ENCODE measurements at places on chromosomes 3 and 15.

- DNase-seq = peak; percentile 77
Measured at GRCh38 chr3:51434746-51435327, 43.8 kb downstream of the RBM15B start.

DNA sequence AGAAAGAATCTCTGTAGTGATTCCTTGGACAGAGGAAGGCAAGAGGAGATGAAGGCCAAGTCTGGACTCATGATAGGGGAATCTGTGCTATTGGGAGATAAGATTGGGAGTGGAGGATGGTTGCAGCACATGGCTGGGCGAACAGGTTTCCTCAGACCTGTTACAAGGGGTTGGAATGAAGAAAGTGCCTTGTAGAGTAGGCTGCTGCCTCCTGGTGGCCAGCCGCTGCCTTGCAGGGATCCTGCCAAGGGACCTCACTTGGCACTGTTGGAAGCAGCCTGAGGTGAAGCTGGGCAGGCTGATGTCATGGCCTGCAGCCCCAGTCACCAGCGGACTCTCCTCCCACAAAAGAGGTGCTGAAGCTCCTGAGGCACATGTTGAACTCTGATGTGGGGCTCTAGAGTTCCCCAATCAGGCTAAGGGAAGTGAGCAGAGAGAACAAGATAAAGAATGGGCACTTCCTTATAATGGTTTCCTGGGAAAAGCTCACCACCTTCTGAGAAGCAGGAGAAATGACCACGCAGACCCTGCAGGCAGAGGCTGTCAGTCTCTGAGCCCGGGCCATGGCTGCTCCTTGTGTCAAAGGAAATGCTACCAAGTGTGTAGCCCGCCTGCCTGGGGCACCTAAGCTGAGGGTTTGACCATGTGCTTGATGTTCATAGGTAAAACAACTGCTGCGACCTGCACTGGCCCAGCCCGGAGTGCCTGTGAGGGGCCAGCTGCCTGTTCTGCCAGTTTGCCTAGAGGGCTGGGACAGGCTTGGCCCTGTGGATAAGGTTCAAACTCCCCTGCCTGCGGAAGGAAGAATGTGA, 1.6 kb upstream of the TEX264 start:
- DNase-seq = peak; percentile 90

DNA sequence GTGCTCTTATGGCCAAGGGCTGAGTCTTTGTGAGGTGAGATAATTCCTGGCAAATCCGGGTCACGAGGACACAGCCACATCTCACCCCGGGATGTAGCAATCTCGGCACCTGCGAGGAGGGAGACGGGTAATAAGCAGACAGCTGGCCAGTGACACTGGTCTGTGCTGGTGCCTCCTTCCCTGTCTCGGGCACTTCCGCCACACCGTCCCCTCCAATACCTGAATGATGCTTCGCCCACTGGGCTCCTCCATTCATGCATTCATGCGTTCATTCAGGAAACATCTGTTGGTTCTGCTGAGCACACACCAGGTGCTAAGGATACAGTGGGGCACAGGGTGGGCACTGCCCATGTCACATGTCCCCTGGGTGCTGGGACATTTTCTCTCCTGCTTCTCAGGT, 60.1 kb downstream of the ATP10A start:
- DNase-seq = no peak

- DNase-seq = no peak
Measured at GRCh38 chr15:52277575-52277974, 18.0 kb downstream of the MYO5C start.

- no peak for DNase-seq
Measured at GRCh38 chr3:178513546-178514380, 22.5 kb upstream of the KCNMB2 start.

- no peak for DNase-seq
Measured at GRCh38 chr15:92107510-92107909, 254.0 kb downstream of the SLCO3A1 start.

- no peak for DNase-seq
Measured at GRCh38 chr3:168271932-168272331, 176.2 kb upstream of the GOLIM4 start.

DNA sequence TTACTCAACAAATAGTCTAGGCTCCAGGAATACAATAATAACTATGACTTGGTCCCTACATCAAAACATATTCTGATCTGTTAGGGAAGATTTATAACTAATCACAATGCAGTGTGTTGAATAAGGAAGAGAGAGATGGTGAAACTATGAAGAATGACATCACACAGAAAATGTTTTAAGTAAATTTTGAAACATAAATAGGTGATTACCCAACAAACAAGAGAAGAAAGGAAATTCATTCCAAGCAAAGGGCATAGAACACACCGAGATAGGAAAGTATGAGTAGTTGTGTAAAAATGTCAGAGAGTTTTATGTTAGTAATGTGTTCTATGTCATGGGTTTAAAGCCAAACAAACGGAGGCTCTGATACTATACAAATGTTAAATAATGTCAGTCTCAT, 13.4 kb downstream of the SEC62 start:
- DNase-seq = no peak

GRCh38 chr3:108251265-108251664, 29.0 kb upstream of the IFT57 start:
- no peak for DNase-seq

DNA sequence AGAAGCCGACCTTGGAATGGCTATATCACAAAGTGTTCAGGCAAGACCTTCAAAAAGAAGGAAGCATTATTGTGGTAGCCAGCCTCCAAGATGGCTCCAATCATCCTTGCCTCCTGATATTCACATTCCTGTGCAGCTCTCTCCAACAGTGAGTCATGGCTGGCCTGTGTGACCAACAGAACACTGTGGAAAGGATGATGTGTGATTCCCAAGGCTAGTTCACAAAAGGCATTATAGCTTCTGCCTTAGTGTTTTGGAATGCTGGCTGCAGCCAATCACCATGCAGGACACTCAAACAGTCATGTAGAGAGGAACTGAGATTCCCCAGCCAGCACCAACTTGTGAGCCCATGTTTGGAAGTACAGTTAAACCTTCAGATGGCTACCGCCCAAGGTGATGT, 102.6 kb downstream of the EFL1 start:
- DNase-seq = no peak

- no peak for DNase-seq
Measured at GRCh38 chr15:38895326-38896255, 331.0 kb upstream of the RASGRP1 start.

- DNase-seq = no peak
Measured at GRCh38 chr3:112908252-112908651, 61.6 kb upstream of the CD200R1L start.

DNA sequence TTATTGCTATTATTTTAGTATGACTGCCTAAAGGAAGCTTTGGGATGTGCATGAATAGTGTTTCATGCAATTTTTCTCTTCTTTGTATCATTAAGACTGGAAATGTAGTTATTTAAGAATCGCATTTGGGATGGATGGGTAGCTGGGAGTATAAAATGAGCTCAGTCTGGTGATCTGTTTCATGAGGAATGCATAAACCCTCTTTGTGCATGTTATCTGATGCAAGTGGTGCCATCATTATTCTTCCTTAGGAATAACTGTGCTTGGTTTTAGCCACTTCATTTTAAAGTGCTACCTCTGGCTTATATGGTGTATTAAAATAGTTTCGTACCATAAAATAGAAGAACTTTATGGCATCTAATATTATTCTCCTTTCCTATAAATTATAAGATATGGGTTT, 535.6 kb downstream of the GRM7 start:
- DNase-seq = no peak

DNA sequence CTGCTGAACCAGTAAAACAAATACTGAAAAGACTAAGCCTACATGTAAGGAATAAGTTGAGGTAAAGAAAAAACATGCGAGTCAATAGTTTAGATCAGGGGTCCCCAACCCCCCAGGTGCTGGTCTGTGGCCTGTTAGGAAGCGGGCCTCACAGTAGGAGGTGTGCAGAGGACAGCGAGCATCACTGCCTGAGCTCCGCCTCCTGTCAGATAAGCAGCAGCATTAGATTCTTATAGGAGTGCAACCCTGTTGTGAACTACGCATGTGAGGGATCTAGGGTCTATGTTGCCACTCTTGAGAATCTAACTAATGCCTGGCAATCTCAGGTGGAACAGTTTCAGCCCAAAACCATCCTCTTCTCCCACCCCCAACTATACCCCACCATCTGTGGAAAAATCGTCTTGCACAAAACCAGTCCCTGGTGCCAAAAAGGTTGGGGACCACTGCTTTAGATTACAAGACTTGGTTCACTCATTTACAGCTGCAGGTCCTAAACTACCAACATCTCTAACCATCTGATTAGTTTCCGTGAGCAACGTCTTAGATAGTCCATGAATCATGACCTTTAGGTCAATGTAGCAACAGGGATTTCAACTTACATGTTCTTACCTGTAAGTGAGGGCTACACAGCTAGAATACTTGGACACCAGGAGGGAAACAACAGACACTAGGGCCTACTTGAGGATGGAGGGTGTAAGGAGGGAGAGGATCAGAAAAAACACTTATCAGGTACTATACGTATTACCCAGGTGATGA, 66.7 kb downstream of the TRANK1 start:
- no peak for DNase-seq

- DNase-seq = no peak
Measured at GRCh38 chr3:117117188-117117936, 407.8 kb downstream of the TUSC7 start.

DNA sequence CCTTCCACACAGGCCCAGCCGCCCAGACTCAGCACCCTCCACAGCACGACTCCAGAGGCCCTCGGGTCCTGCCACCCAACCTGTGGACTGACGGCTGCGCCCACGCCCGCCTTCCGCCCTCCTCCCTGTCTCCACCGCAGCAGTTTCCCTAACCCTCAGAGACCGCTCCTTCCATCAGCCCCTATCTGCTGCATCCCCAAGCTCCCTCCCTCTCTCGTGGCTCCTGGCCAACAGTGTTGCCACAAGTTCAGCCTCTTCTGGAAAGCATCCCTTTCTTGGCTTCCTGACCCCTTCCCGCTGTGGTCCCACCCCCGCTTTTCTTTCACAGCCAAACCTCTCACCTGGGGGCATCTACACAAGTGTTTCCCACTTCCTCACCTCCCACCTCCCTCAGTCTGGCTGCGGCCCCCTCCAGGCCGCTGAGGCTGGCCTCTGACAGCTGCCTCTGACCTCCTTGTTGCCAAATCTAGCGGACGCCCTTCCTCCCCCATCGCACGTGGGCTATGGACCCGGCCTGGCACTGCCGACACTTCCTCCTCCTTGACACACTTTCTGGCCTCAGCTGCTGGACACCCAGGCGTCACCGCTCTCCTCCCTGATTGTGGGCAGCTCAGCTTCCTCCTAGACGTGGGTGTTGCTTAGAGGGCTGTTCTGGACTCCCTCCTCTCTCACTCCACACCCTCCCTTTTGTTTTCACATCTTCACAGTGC, 168.8 kb upstream of the TLE3 start:
- DNase-seq = peak; percentile 68

GRCh38 chr3:117149584-117149983, 440.0 kb downstream of the TUSC7 start:
- no peak for DNase-seq

Data from hematopoietic multipotent progenitor cell treated with erythropoietin and hydrocortisone succinate and interleukin-3 and kit ligand, for 8 days (in vitro differentiated cells).